ENCODE measurements at places on chromosomes 5 and 9. TPM values are rescaled to one million over a fixed set of nuclear protein-coding genes. Genes with fewer than 3 reads are reported as not detected.

DNA sequence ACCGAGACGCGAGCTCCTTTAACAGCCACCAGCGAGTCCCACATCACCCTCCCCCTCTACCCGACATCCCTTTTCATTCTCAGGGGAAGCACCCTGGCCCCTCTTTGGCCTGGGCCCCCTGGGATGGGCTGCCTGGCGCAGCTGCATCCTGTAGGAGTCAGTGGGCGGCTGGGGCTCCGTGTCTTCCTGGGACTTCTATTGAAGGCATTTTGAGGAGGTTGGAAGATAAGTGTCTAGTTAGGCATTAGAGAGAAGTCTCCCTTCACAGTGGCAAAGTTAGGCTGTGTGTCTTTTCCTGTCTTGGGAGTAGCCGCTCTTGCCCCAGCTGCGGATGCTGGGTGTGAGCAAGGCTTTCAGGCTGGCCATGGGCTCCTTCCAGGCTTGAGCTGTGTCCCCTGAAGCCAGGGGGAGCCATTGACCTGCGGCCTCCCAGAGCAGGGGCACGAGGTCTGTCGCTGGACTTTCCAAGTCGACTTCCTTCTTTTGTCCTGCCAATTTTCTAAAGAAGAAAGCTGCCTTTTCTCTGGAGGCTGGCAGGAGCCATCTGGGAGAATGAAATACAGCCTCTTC, 18.6 kb upstream of the NKD2 start:
- no peak for DNase-seq

DNA sequence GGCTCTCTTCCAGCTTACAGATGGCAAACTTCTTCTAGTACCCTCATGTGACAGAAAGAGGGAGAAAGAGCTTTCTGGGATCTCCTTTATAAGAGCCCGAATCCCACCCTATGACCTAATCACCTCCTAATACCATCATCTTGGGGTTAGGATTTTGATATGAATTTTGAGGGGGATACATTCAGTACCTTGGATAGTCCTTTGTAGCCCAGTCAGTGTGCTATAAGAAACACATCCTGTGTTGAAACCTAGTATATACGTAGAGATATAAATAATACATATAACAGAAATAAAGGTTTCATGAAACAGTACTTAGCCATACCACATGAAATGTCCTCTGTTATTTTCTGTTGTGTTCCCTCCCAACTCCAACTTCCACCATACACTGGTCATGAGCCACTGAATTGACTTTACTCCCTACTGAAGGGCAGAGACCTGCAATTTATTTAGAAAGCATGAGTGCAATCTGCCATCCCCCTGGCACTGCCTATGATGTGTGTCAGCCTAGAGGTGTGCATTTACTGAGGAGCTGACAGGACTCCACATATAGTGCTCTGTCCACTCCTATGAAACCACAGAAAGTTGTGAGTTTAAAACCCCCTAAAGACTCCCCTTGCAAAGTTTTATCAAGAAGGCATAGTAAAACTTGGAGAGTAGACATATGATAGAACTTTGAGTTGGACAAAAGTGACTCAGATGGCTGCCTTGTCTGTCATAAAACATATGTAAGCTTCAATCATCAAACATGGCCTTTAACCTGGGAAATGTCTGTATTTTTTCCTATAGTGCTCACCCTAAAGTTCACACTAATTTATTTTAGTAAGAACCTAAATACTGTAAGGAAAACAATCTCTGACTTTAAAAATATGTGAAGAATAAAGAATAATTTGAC, 12.8 kb downstream of the PIP5K1B start:
- no peak for DNase-seq

DNA sequence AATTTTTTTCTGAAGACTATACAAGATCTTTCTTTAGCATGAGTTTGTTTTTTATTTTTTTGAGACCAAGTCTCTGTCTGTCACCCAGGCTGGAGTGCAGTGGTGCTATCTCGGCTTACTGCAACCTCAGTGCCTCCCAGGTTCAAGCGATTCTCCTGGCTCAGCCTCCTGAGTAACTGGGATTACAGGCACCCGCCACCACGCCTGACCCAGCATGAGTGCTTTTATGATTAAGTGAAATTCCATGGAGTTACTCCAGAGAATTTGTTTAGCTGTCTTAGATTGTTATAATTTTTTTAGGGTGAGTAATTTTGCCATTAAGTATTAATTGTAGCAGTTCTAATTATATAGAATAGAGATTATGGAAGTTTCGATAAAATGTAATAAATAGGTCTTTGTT, 14.3 kb downstream of the YTHDC2 start:
- no peak for DNase-seq

- DNase-seq = no peak
These were observed 6.5 kb upstream of the AK1 start for GRCh38 chr9:127883959-127884358.

GRCh38 chr5:35269006-35269405, 38.7 kb upstream of the PRLR start:
- no peak for DNase-seq

DNA sequence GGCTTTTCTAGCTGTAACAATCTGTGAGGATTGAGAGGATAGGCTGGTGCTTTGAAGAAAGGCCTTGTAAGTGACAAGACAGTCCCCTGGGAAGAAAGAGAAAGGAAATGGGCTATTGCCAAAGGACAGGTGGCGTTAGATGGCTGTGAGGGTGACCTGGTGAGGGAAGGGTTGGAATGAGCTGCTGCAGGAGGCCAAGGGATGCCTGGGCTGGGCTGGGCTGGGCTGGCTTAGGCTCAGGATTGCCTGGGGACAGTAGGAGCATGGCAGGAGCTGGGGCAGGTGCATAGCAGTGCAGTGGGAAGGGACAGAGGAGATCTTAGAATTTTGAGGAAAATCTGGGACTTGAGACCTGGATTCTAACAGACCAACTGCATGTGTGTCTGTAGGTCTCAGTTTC, 9.7 kb upstream of the MYOZ3 start:
- no peak for DNase-seq

DNA sequence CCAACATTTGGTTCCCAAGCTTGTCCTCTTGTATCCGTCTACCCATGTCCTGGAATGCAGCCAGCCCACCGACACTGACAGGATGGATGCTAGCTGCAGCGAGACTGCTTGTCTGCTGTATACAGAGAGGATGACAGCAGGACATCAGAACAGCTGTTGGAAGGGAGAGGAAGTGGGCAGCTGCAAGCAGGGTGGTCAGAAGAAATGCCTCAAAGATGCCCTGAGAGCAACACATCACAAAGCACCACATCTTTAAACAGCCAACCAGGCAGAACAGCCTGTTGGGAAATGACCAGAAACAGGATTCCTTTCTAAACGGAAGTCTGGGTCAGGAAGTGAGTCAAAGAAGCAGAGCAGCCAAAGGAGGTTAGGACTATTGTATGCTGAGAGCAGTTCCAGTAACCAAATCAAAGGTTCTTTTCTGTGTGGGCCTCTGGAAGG, 219.1 kb downstream of the NDUFS4 start:
- DNase-seq = no peak

SLC30A5 gene
- total RNA-seq = 66.1 TPM

FOXD4L4 gene
- 0.14 TPM for total RNA-seq

Data from Karpas-422 (cell line).